ENCODE measurements at places on chromosomes 3 and 15.

DNA sequence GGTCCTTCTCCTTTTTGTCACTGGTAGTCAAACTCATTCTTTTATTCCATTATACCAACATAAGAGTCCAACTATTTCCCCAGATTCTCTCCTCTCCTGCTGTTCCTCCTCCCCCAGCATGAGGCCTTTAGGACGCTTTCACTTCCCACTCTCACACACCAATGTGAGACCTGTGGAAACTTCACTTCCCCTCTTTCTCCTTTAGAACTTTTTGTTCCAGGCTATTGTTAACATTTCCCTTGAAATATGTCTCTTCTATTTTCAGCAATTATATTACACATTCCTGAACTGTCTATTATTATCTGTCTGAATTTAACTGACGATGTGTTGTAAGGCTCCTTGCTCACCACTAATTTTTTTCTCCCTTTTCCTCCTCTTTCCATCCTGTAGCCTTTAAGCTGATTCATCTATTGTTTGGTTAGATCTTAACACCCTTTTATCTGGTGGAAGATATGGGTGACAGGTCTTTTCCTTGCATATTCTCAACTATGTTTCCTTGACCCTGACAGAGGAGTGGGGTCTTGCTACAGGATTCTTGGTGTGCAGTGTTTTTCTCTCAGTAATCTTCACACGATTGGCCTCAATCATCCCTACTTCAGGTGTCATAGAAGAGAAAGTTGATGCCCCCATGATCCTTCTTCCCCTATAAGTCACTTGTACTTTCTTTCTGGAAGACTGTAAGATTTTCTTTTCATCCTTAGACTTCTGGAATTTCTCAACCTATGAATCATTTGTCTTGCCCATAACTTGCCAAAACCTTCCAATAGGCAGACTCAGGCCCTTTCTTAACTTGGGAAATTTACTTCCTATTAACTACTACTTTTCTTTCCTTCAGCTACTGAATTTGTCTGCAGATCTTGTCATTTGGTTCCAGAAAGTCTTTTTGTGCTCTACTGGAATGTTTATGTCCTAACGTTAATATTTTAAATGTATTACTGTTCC is 5.9 kb downstream of the CYP19A1 start:
- DNase-seq, result no peak

DNA sequence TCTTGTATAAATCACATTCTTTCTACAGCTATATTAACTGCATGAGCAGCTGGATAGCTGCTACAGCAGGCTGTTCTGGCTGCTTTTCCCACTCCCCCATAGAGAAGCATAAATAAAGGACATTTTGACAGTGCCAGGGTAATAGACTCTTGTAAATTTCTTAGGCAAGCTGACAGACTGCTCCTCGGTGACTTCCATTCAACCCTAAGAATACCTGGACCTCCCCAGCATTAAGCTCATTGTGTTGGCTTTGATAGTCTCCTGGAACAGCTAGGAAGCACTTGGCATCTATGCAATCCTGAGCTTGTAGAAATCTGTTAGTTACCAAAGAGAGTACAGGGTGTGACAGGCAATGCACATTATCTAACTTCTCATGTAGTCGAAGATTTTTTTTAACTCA is 475.4 kb downstream of the AGBL1 start:
- DNase-seq, result no peak

DNA sequence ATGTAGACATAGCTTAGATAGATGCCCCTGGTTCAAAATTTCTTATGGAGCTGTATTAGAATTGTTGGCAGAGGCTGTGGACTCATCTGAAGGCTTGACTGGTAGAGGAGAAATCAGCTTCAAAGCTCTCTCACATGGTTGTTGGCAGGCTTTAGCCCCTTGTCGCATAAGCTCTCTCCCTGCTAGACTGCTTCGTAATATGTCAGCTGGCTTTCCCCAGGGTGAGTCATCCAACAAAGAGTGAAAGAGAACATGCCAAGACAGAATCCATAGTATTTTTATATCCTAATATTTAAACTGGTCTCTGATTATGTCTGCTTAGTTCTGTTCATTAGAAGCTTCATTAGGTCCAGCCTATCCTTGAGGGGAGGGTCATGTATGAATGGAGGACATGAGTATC is 427.4 kb upstream of the NAALADL2 start:
- no peak for DNase-seq

DNA sequence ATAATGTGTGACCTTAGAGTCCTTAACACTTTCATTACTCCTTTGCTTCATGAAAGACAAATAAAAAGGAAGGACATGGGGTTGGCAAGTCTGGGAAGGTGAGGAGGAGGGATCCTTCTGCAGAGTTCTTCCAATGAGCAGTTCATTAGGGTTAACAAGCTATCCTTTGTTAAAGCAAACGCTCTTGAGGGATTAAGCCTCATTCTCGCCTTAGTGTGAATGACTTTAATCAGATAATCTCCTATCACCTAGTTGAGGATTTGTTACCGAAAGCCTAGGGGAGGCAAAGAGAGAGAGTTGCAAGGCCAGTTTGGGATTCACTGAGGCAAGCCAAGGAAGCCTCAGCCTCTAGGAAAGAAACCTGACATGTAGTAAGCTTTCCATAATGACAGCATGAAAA is 7.4 kb upstream of the MBNL1 start:
- DNase-seq, result no peak

GRCh38 chr15:85897207-85897894 is 102.6 kb upstream of the KLHL25 start:
- DNase-seq, result no peak
